ENCODE measurements at places on chromosomes 4 and X. TPM values are rescaled to one million over a fixed set of nuclear protein-coding genes. Genes with fewer than 3 reads are reported as not detected.

The PARM1 gene
- total RNA-seq: not detected

The GABRG1 gene
- total RNA-seq: not detected

- H3K36me3 ChIP-seq: no peaks in the 10 kb centered on the region
- no peak overlapping the region for H3K27ac ChIP-seq
- H3K27me3 ChIP-seq: no peaks in the 10 kb centered on the region
- no peak overlapping the region for H3K4me3 ChIP-seq
These were observed 13.8 kb downstream of the PCDH10 start for GRCh38 chr4:133162941-133163340.

DNA sequence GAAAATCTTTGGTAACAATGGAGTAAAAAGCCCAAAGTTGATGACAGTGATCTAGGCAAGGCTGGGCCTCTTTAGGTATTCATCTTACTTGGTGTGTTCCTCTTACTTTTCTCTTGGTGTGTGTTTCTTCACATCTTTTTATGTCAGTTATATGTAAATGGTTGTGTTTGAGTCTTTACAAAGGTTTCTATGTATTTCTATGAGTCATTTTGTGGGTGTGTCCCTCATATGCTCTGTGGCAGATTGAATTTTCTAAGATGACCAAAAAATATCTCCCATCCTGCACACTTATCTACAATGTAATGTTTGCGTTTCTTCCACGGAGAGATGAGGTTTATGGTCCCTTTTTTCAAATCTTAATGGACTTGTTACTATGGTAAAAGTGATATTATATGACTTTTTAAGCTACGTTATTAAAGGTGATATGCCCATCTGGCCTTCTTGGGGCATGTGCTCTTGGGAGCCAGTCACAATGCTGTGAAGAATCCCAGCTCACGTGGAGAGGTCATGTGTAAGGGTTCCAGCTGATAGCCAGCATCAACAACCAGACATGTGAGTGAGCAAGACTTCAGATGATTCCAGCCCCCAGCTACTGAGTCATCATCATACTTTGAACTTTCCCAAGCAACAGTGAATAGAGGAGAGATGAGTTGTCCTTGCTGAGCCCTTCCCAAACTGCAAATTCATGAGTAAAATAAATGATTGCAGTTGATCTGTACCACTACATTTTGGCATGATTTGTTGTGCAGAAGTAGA lies 126.9 kb downstream of the CBLL2 start:
- no peaks in the 10 kb centered on the region for H3K36me3 ChIP-seq
- no peak overlapping the region for H3K27ac ChIP-seq
- H3K27me3 ChIP-seq: no peaks in the 10 kb centered on the region
- H3K4me1 ChIP-seq: no peaks in the 10 kb centered on the region
- no peak for DNase-seq

DNA sequence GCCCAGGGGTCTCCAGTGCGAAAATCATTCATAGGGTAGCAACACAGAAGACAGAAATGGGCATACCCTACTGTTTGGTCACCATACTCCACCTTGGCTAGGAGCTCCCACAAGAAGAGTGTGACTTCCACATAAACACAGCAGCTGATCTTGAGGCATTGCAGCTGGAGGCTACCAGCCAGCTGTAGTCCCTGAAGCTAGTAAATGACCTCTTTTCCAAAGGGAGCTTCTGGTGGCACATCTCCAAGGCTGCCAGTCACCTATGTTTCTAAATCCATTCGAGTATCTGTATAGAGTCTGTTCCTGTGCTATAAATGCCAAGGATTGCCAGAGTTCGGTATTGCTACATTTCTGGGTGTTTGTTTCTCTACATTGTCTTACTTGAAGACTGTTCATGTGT lies 21.3 kb upstream of the PNPLA4 start:
- no peak overlapping the region for H3K27ac ChIP-seq
- H3K36me3 ChIP-seq: no peaks in the 10 kb centered on the region
- no peak overlapping the region for H3K4me3 ChIP-seq
- DNase-seq: no peak
- no peaks in the 10 kb centered on the region for H3K4me1 ChIP-seq

GRCh38 chr4:89221167-89221867 lies 86.3 kb downstream of the GPRIN3 start:
- H3K27me3 ChIP-seq: no peaks in the 10 kb centered on the region
- DNase-seq: no peak
- no peak overlapping the region for H3K27ac ChIP-seq
- no peak overlapping the region for H3K4me3 ChIP-seq
- H3K36me3 ChIP-seq: no peaks in the 10 kb centered on the region

GRCh38 chrX:53290441-53291041 lies 9.2 kb upstream of the IQSEC2 start:
- H3K36me3 ChIP-seq: no peaks in the 10 kb centered on the region
- DNase-seq: no peak
- H3K27me3 ChIP-seq: no peaks in the 10 kb centered on the region
- H3K4me3 ChIP-seq: no peak overlapping the region

- H3K4me3 ChIP-seq: no peak overlapping the region
- H3K27ac ChIP-seq: no peak overlapping the region
- no peaks in the 10 kb centered on the region for H3K36me3 ChIP-seq
- no peaks in the 10 kb centered on the region for H3K4me1 ChIP-seq
These were observed 24.6 kb upstream of the PDLIM3 start for GRCh38 chr4:185559915-185560281.

GRCh38 chr4:5970381-5971077 lies 47.7 kb downstream of the C4orf50 start:
- DNase-seq: no peak
- H3K4me1 ChIP-seq: no peaks in the 10 kb centered on the region
- H3K36me3 ChIP-seq: no peaks in the 10 kb centered on the region

DNA sequence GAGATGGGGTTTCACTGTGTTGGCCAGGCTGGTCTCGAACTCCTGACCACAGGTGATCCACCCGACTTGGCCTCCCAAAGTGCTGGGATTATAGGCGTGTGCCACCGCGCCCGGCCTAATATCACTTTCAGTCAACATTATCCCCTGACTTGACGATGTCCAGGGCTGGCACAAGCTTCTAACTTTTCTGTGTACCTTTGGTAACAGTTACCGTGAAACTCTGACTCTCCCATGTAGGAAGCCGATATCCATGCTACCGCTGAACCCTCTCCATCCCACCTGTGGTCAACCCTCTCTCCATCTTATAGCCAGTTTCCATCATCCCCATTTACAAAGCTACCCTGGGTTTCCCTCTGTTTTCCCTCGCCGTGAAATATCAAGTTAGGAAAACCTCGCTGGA lies 77.5 kb downstream of the CRLF2 start:
- DNase-seq: no peak
- no peaks in the 10 kb centered on the region for H3K4me1 ChIP-seq
- no peaks in the 10 kb centered on the region for H3K36me3 ChIP-seq
- H3K27ac ChIP-seq: no peak overlapping the region

GRCh38 chrX:66036231-66036630 lies 3.6 kb downstream of the VSIG4 start:
- H3K4me3 ChIP-seq: no peak overlapping the region
- H3K36me3 ChIP-seq: no peaks in the 10 kb centered on the region
- no peak for DNase-seq
- no peak overlapping the region for H3K27ac ChIP-seq

DNA sequence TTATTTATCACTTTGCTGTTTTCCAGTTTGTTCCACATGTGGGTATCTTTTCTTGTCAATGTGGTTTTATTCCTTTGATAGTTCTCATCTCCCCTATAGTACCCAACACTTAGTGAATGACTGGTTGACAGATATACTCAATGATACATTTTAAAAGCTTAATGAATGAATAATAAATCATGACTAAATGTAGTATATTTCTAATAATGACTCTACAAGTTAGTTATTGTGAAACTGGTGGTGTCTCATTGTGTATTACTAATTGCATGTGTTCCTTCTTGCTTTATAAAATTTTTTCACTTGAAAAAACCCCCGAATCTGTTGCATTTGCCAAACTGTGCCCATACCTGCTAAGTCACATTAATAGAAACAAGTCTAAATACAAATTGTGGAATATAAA lies 95.4 kb downstream of the MBNL3 start:
- no peaks in the 10 kb centered on the region for H3K36me3 ChIP-seq
- no peaks in the 10 kb centered on the region for H3K4me1 ChIP-seq
- DNase-seq: no peak

GRCh38 chr4:147223576-147223975 lies 257.3 kb upstream of the EDNRA start:
- no peak overlapping the region for H3K4me3 ChIP-seq
- no peaks in the 10 kb centered on the region for H3K4me1 ChIP-seq
- no peaks in the 10 kb centered on the region for H3K27me3 ChIP-seq

- H3K4me3 ChIP-seq: no peak overlapping the region
- no peaks in the 10 kb centered on the region for H3K36me3 ChIP-seq
- no peaks in the 10 kb centered on the region for H3K27me3 ChIP-seq
- H3K27ac ChIP-seq: no peak overlapping the region
These were observed 217.6 kb downstream of the ZNF674 start for GRCh38 chrX:46327566-46328115.

GRCh38 chr4:3302173-3302785 lies 9.5 kb downstream of the RGS12 start:
- H3K27me3 ChIP-seq: no peaks in the 10 kb centered on the region
- H3K4me1 ChIP-seq: peaks cover 53% of the 10 kb centered on the region

- H3K27me3 ChIP-seq: no peaks in the 10 kb centered on the region
- no peak overlapping the region for H3K4me3 ChIP-seq
- H3K36me3 ChIP-seq: no peaks in the 10 kb centered on the region
- DNase-seq: no peak
These were observed 118.0 kb upstream of the EDNRA start for GRCh38 chr4:147362938-147363337.

Measured in CD8-positive, alpha-beta memory T cell (primary cell).